ENCODE measurements at places on chromosomes 16 and 17.

- DNase-seq: peak; percentile 23
Observed at GRCh38 chr17:47949197-47949759, 7.9 kb downstream of the PNPO start.

DNA sequence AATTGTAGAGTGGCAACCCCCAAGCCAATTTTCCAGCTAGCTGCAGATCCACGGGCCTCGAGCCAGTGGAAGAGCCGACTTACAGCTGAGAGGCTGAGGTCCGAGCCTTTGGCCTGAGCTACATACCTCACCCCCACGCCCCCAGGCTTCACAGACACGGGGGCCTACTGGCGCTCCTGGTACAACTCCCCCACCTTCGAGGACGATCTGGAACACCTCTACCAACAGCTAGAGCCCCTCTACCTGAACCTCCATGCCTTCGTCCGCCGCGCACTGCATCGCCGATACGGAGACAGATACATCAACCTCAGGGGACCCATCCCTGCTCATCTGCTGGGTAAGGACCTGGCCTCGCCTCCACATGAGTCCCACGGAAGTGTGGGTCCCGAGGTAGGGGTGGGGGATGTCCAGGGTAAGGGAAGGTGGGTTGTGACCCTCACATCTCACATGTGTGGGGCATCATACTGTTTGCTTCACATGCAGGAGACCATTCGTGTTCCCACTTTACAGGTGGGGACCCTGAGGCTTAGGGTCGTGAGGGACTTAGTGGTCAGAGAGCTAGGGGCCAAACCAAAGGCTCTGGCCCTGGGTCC, 3.4 kb downstream of the ACE start:
- DNase-seq: no peak

DNA sequence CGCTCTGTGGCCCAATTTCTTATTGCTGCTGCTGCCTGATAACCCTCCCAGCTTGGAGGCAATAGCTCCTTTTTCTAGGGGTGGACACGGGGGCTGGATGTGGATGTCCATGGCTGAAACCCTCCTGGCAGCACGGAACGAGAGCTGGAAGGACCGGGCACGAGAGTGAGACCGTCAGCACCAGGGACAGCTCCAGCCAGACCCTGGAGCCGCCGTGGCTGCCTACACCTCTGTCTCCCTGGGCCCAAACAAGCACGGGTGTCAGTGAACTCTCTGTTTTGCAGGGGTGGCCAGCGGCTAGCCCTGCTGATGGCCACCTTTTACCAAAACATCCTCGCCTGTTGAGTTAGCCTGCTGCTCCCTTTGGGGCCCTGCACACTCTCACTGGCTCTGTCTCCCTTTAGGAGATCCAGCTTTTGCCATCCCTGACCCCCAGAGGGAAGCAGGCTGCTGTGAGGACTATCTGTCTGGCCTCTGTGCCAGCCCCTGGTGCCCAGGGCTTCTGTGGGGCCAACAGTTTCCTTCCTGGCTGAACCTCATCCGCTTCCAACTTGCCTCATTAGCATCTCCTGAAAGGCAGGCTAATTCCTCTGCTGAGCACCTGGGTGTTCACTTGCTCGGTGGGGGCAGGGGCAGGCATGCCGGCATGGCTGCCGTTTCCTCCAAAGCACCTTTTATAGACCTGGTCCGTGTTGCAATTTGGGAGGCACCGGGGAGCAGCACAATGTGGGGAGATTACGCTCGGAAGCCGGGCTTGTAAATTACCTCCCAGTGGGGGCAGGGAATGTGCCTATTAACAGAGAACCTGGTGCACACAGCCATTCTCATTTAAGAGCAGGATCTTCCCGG, 118.1 kb downstream of the ENGASE start:
- no peak for DNase-seq

DNA sequence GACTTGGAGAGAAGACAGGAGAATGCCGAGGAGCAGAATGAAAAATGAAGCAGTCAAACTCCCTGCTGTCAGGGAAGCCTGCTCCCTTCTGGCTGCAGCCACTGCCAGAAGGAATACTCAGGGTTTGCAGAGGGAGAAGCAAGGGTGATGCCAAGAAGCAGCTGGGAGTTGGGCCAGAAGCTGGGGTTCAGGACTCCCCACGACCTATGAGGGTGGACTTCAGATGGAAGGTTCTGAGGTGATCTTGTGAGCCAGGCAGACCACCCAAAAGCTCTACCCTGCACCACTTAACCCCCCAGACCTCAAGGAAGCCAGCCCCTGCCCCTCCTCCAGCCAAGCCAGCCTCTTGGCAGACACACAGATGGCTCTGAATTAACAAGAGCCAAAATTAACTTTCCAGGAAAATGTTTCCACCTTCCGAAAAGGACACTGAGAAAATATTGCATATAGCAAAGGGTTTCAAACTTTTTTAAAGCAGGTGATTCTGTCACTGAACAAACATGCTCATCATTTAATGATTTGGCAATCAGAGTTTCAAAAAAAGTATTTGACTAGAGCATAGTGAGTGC, 126.0 kb upstream of the ERCC4 start:
- DNase-seq: no peak

GRCh38 chr16:16798504-16798903, 419.6 kb downstream of the NPIPA7 start:
- no peak for DNase-seq

DNA sequence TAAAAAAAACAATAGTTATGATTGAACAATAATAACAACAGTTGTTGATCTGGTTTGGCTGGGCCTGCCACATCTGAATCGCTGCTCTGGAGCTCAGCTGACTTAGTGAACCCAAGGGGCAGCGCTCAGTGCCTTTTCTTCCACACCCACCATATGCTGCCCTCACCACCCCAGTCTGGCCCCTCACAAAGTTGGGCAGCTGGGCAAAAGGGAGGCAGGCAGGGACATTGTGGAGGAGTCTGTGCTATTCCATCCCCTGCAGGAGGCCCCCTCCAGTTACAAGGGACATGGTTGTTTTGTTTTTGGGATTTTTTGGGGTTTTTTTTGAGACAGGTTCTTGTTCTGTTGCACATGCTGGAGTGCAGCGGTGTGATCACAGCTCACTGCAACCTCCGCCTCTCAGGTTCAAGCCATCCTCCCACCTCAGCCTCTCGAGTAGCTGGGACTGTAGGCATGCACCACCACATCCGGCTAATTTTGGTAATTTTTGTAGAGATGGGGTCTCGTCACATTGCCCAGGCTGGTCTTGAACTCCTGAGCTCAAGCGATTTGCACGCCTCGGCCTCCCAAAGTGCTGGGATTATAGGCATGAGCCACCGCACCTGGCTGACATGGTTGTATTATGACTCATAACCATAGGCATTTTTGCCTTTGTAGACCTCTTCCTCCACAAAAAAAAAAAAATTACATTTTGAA, 8.6 kb upstream of the PECAM1 start:
- no peak for DNase-seq

GRCh38 chr17:76337413-76337777, 16.3 kb downstream of the PRPSAP1 start:
- DNase-seq: no peak

GRCh38 chr17:11608396-11608795, 10.1 kb downstream of the DNAH9 start:
- DNase-seq: no peak

Data from esophagus squamous epithelium (tissue), 5 donors.